Activated CD4-positive, alpha-beta memory T cell treated with anti-CD3 and anti-CD28 coated beads, Interleukin-2, amount 10 ng/mL, durations not matched to agents 7 days and 5 days (primary cell): ENCODE measurements at places on chromosomes 12 and 14.

- no peak for DNase-seq
Observed at GRCh38 chr12:65668981-65669695, 155.1 kb upstream of the HMGA2 start.

GRCh38 chr14:65993103-65993502 is 493.1 kb upstream of the CCDC196 start:
- peak; percentile 26 for DNase-seq

DNA sequence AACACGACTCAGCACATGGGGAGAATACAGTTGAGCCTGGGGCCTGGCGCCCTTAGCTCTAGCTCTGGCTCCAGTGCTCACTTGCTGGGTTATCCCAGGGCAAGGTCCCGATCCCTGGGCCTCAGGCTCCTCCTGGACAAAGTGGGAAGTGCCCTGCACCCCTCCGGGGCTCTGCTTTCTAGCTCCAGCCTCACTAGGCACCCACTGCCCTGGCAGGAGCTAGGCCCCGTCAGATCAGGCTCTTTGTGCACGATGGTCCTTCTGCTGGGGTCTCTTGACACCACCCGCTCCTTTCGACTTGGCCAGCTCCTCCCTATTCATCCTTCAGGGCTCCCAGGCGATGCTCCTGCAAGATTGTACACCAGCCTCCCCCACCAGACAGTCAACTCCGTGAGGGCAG is 23.4 kb downstream of the NCKAP5L start:
- no peak for DNase-seq

- no peak for DNase-seq
Observed at GRCh38 chr12:32588604-32589003, 90.5 kb upstream of the DNM1L start.

GRCh38 chr14:98694541-98694940 is 577.5 kb downstream of the BCL11B start:
- no peak for DNase-seq

DNA sequence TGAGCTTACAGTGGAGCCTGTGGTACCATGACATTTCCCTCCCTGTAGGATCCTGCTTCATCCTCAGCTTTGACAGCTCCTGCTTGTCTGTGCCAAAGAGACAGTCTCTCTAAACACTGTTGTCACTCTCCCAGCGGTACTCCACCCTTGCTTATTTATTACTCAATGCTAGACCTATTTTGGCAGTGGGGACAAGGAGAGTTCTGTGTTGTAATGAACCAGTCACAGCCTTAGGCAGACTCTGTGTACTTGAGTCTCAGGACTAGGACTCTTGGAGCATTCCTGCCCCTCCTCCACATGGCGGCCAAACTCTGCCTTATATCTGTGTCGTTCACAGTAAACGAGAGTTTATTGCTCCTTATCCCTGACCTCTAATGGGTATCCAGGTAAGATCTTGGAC is 70.9 kb downstream of the PIK3C2G start:
- no peak for DNase-seq

DNA sequence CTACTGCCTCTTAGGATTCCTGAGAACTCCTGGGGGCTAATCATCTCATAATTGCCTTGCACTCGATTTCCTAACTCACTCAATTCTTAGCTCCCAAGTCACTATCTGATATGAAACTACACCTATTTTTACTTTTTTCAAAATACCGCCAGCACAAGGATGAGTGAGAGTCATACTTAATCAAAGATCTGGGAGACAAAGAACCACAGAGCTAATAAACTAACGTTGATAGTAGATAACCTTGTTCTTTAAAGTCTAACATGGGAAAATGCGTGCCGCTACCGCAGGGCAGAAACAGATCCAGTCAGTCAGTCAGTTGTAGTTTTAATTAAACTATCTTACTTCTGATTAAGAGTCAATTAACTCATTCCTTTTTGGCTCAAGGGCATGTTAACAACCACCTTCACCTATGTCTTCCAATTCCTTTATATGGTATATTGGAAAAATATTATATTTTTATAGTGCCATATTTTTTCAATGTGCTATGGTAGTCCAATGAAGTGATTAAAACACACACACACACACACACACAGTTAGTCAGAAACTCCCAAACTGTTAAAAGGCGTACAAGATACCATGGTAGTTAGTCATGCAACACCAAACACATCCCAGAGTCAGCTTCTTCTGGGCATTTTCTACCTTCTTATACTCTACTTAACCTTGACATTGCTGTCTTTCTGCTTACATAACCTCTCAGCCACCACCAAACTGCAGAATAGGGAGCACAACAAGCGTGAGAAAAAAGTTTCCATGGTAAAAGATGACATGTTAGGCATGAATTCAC is 114.0 kb downstream of the KLHL28 start:
- no peak for DNase-seq

GRCh38 chr14:30855345-30856037 is 18.9 kb upstream of the COCH start:
- no peak for DNase-seq

GRCh38 chr12:106248846-106249371 is 1.1 kb upstream of the CKAP4 start:
- DNase-seq: peak; percentile 24

- no peak for DNase-seq
Observed at GRCh38 chr12:124915239-124916236, 1.1 kb upstream of the UBC start.

- DNase-seq: no peak
Observed at GRCh38 chr12:93347054-93347785, 30.5 kb upstream of the NUDT4 start.

DNA sequence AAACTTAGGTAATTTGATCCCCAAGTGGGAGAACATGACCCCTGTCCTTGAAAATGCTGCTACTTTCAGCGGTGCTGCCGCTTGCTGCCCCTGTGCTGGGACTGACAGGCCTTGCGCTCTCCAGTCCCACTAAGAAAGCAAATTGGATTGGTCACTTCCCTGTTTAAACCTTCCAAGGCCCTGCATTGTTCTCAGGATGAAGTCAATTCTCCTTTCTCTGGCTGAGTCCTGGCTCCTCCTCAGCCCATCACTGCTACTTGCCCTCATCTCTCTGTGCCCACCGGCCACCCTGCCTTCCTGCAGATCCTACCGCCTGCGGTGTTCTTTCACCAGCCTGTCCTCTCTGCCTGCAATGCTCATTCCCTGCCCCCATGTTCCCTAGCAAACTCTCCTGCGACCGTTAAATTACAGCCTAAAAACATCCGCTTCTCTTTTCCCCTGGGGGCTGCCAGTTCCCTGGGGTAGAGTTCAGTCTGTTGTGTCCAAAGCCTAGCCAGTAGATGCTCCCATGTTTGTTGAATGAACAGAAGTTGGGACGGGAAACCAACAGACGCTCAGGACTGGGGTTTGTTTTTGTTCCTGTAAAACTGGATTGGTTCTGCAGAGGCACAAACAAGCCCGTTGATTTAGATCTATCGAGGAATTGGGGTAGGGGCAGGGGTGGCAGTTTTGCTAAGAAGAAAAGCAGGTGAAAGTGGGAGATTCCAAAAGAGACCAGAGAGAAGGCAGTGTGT is 127.3 kb upstream of the HIF1A start:
- no peak for DNase-seq

- DNase-seq: peak; percentile 22
Observed at GRCh38 chr12:76455582-76456345, 103.8 kb downstream of the OSBPL8 start.

DNA sequence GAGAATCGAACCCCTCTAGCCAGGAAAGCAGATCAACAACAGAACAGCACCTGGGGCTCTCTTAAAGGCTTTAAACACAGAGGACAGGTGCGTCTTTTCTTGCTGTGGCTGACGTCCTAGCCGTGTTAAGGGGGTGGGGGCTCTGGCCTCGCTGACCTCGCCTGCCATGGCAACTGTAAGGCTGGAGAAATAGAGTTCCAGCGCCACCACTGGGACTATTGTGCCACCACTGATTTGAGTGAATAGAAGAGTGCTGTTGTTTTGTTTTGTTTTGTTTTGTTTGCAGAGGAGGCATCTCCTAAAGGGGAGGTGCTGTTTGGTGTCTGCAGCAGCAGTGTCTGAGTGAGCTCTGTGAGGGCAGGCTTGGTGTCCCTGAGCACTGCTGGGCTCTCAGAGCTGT is 34.2 kb upstream of the PRMT8 start:
- DNase-seq: no peak

DNA sequence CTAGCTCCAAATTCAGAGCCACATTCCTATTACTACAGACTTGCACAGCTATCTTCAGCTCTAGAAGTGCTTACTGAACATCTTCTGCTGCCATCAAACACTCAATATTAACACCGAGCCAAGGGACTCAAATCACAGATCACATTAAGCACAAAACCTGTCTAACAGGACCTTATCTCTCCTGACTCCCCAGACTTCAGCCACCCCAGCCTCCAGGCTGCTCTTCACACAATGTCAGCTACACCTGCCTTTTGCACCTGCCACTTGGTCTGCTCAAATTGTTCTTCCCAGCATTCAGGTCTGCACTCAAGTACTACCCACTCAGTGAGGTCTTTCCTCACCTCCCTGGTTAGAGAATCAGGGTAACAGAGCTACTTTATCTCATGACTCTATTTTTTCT is 57.1 kb downstream of the GALC start:
- DNase-seq: no peak

DNA sequence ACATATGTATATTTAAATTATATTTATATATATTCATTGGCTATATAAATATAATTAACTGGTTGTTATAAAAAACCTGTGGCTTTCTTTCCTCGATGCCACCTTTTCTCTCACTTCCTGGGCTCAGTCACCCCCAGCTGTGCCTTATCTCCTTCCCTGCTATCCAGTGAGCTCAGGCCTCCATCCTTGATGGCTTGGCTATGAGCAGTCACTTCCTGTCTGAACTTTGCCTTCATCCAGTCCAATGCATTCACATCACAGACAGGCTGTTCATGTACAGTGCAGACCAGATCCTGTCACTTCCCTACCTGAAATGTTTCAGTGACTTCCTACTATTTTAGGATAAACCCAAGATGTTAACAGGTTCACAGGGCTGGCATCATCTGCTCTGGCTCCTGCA is 115.3 kb upstream of the PRB2 start:
- no peak for DNase-seq

- no peak for DNase-seq
Observed at GRCh38 chr12:2043054-2043453, 9.7 kb upstream of the CACNA1C start.
